ENCODE measurements at places on chromosomes 5 and 9. TPM values are rescaled to one million over a fixed set of nuclear protein-coding genes. Genes with fewer than 3 reads are reported as not detected.

The KCNIP1 gene
- total RNA-seq: 33.6 TPM

The ADAMTS12 gene
- total RNA-seq: 1.2 TPM

GRCh38 chr9:134245179-134245578 is 80.8 kb upstream of the RNU6ATAC start:
- DNase-seq: no peak

- no peak for DNase-seq
Observed at GRCh38 chr9:126114850-126115460, 211.7 kb upstream of the MVB12B start.

GRCh38 chr5:147170603-147171002 is 64.2 kb upstream of the STK32A start:
- no peak for DNase-seq

DNA sequence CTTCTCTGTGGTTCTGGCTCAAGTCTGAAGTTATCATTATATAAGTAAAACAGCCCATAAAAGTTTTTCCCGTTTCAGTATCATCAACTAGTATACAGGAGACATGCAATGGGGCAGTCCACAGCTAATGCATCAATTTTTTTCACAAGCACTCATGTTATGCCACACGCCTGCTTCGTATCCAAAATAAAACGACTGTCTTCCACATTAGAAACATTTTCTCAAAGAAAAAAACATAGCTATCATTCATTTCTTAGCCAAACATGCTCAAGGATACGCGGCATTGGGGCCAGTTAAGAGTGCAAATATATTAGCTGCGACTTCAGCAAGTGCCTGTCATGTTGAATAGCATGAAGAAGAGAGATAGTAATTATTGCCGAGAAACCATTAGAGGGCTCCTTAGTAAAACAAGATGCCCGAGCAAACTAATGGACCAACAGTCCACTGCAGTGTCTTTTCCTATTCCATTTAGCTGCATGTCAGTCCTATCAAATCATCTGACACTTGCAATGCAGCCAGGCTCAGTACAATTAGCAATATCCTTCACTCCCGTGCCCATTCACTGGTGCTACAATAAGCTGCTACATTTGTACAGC is 68.5 kb downstream of the BNC2 start:
- no peak for DNase-seq

DNA sequence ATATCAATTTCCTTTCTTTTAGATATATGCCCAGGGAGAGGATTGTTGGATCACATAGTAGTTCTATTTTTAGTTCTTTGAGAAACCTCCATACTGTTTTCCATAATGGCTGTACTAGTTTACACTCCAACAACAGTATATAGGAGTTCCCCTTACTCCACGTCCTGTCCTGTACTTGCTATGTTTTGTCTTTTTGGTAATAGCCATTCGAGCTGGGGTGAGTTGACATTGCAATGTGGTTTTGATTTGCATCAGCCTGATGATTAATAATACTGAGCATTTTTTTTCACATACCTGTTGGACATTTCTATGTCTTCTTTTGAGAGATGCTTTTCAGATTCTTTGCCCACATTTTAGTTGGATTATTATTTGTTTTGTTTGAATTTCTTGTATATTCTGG is 445.9 kb downstream of the NTRK2 start:
- no peak for DNase-seq

DNA sequence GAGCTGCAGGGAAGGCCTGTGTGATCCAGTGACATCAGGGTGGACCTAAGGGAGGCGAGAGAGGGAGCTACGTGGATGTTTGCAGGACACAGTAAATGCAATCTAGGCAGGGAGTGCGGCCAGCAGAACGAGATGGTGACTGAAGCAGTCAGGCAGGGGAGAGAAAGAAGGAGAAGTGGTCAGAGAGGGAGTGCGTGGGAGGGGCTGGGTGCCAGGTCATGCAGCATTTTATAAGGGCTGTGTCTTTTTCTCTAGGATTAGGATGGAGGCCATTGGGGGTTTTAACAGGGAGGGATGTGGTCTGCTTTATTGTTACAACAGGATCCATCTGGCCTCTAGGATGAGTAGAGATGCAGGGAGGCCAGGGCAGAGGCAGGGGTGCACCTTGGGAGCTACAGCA is 80.4 kb downstream of the DCP2 start:
- DNase-seq: no peak

GRCh38 chr9:95910023-95910707 is 34.7 kb downstream of the ERCC6L2 start:
- DNase-seq: no peak

- no peak for DNase-seq
Observed at GRCh38 chr5:54703565-54704255, 186.2 kb downstream of the SNX18 start.

DNA sequence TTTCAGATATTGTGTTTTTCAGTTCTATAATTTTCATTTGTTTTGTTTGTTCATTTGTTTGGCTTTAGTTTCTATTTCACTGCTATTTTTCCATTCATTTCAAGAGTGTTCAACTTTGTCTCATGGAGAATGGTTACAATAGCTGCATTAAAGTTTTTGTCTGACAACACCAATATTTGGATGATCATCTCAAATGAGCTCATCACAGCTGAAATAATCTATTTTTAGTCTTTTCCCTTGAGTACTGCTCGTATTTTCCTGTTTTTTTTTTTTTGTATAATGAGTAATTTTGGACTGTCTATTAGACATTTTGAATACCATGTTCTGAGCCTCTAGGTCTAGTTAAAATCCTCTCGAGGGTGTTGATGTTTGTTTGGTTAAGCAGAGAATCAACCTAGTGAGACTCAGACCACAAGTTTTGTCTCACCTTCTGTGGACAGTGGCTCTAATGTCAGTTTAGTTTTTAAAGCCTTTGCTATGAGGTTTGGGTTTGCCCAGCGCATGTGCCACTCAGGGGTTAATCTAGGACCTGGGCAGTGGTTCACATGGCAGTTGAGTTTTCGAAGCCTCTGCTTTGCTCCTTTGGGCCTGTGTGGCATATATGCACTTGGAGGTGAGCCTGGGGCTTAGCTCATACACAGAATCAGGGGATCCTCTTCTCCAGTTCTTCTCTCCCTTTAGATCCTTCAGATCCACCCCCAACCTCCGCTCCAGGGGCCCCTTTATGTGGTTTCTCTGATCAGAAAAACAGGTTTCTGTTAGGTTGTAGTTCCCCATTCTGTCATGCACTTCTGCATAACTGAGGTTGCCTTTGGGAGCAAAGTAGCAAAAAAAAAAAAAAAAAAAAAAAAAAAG is 79.8 kb downstream of the ARSB start:
- no peak for DNase-seq

- no peak for DNase-seq
Observed at GRCh38 chr9:93930070-93930469, 25.1 kb downstream of the BARX1 start.

DNA sequence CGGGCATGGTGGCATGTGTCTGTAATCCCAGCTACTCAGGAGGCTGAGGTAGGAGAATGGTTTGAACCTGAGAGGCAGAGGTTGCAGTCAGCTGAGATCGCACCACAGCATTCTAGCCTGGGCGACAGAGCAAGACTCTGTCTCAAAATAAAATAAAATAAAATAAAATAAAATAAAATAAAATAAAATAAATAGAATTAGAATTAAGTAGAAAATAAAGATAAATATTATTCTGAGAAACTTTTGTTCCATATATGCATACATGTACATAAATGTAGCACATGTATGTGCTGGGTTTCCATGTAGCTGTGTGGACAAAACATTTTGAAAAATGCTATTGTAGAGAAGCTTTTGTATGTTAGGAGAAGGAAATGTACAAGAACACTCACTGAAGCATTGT is 129.4 kb upstream of the VLDLR start:
- no peak for DNase-seq
